ENCODE measurements at places on chromosomes 5 and 9.

DNA sequence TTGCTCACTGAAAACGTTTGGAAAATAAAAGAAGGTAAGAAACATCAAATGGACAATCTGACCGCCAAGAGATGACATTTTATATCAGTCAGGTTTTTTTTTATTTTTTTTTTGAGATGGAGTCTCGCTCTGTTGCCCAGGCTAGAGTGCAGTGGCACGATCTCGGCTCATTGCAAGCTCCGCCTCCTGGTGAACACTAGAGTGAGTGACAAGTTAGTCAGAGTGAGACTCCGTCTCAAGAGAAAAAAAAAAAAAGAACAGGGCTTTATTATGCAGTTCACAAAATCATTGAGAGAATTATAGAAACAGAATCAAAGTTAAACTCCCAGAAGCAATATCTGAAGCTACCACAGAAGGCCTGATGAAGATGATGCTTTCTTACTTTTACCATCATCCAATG lies 70.1 kb downstream of the DTWD2 start:
- no peak for DNase-seq

- no peak for DNase-seq
Measured at GRCh38 chr5:13649656-13650055, 294.8 kb downstream of the DNAH5 start.

- DNase-seq, result no peak
Measured at GRCh38 chr9:13580131-13580530, 300.6 kb upstream of the MPDZ start.

GRCh38 chr9:26033336-26033735 lies 355.1 kb upstream of the TUSC1 start:
- no peak for DNase-seq

DNA sequence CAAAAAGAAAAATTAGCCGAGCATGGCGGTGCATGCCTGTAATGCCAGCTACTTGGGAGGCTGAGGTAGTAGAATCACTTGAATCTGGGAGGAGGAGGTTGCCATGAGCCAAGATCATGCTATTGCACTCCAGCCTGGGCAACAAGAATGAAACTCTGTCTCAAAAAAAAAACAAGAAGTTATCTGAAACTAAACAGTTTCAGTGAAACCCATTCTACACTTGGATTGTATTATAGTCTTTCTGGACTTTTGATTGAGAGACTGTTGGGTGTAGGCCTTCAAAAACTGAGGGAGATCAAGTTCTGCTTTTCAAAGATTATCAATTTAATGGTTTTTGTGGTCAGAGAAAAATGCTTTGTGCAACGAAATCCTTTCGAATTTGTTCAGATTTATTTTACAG lies 34.6 kb upstream of the SPINK5 start:
- DNase-seq, result no peak

GRCh38 chr5:40277161-40277906 lies 402.4 kb upstream of the PTGER4 start:
- peak; percentile 49 for DNase-seq

GRCh38 chr5:17216974-17217492 lies 398 bp upstream of the BASP1 start:
- DNase-seq, result no peak

- DNase-seq, result peak; percentile 6
Measured at GRCh38 chr9:36855448-36856315, 178.4 kb downstream of the PAX5 start.

GRCh38 chr9:128575469-128575868 lies 23.1 kb downstream of the SPTAN1 start:
- no peak for DNase-seq

DNA sequence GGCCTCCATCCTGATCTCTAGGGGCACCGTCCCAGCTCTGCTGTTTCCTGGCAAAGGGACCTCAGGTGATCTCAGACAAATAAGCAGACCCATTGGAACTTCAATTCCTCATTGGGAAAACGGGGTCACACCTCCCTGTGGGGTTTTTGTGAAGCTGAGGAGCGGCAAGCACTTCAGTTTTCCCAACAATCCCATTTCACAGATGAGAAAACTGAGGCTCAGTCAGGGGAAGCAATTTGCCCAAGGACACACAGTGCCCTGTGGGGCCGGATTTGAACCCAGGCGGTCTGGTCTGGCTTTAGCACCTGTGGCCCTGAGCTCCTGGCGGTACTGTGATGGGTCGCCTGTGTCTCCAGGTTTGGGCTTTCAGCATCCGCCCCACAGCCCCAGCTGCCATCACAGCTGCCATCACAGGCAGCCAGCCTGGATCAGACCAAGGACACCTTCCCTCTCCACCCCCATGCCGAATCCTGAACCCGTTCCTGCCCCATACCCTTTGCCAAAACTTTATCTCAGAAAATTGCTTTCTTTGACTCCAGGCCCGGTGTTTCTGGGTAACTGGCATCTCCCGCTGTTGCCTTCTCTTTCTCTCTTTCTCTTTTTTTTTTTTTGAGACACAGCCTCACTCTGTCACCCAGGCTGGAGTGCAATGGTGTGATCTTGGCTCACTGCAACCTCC lies 26.4 kb downstream of the NCS1 start:
- DNase-seq, result no peak

DNA sequence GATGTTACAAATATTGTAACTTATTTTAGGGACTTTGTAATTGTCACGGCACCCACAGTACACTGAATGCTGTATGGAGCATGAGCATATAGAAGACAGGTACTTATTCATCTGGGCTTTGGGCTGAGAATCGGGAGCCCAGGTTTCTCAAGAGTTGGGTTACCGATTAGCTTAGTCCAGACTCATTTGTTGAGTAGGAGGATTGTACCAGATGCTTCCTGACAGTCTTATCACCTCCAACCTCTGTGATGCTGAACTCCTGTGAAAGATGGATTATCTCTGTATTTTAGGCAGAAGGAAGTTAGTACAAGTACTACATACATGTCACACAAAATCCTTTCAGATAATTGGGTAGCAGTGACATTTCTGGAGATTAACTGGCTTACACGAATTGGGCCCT lies 79.2 kb downstream of the SV2C start:
- no peak for DNase-seq
